Esophagus squamous epithelium (tissue), 5 donors: ENCODE measurements at places on chromosomes 3 and 15.

- no peak for DNase-seq
Measured at GRCh38 chr3:77195766-77196545, 156.1 kb downstream of the ROBO2 start.

DNA sequence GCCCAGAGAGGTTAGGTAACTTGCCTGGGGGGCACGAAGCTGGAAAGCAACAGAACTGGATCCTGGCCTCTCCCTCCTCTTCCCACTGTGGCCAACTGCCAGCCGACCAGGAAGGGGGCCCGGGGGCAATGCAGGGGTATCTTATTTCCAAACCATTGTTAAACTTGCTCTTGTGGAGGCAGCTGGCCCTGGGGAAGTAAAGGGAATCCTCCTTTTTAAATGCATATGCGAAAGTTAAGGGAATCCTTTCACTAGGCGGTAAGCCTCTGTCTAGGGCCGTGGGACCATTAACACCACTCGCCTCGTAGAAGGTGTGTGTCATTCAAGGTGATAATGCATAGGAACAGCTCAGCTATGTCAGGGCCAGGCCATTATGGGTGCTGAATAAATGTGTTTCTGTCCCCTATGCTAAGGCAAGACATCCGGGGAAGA is 68.6 kb downstream of the ST6GAL1 start:
- no peak for DNase-seq

- DNase-seq = no peak
Measured at GRCh38 chr3:113606539-113607218, 74.3 kb downstream of the SIDT1 start.

- no peak for DNase-seq
Measured at GRCh38 chr3:64832098-64832497, 144.3 kb upstream of the ADAMTS9 start.

DNA sequence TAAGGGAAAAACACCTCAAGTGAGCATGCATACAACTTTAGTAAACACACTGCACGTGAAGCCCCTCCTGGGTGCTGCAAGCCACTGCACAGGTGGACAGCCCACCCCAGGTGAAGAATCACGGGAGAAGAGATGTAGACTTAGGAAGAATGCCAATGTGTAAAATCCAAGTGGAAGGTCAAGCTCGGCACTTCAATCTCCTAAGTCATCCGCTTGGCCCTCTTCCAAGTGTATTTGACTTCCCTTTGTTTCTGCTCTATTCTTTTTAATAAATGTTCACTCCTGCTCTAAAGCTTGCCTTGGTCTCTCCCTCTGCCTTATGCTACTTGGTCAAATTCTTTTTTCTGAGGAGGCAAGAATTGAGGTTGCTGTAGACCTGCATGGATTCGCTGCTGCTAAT is 316.6 kb downstream of the EDEM1 start:
- no peak for DNase-seq

GRCh38 chr3:69683082-69683806 is 56.0 kb upstream of the MITF start:
- DNase-seq = no peak

DNA sequence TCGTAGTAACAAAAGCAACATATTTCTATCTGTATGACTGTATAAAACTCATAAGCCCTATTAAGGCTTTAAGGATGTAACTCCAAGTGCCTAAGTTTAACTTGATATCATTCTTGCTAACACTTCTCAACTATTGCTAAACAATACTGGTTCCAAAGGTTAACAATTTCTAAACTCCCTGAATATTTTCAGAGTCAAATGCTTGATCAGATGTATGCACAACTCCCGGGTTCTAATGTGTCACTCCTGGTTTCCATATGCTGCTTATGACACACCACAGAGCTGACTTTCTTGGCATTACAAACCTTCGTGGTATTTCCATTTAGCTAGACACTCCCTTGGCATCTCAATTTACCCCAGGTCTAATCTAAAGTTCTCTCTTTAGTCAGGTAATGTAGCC is 26.3 kb downstream of the DZIP1L start:
- no peak for DNase-seq

DNA sequence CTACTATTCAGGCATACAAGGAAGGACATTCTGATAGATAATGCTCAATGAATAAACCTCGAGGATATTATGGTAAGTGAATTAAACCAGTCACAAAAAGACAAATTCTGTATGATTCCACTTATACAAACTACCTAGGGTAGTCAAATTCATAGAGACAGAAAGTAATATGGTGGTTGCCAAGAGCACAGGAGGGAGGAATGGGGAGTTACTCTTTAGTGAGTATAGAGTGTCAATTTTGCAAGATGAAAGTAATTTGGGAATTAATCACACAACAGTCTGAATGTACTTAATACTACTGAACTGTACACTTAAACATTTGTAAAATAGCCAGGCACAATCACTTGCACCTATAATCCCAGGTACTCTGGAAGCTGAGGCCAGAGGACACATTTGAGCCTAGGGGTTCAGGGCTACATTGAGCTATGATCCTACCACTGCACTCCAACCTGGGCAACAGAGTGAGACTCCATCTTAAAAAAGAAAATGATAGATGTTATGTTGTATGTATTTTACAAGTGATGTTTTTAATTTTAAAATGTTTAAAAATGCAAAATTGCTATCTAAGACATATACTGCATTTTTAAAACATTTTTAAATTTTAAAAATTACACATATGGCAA is 91.0 kb downstream of the NPAP1 start:
- no peak for DNase-seq

GRCh38 chr3:79032686-79033318 is 735.0 kb downstream of the ROBO1 start:
- DNase-seq = no peak

- DNase-seq = no peak
Measured at GRCh38 chr3:158127250-158128219, 17.6 kb downstream of the RSRC1 start.

DNA sequence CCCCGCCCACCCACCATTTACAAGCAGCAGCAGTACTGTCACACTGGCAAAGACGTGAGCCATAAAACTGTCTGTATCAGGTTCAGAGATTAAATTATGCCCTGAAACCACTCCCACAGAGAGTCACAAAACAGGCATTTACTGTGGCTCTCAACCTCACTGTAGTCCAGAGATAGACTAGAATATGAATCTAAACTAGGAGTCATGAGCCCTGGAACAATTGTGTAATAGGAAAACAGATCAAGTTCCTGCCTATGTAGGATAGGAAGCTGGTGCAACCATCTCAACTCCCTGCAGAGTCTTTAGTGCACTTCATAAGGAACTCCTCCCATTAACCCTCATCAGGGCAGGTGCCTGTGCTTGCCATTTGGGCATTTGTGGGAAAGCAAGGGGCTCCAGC is 61.7 kb downstream of the FAM227B start:
- no peak for DNase-seq

DNA sequence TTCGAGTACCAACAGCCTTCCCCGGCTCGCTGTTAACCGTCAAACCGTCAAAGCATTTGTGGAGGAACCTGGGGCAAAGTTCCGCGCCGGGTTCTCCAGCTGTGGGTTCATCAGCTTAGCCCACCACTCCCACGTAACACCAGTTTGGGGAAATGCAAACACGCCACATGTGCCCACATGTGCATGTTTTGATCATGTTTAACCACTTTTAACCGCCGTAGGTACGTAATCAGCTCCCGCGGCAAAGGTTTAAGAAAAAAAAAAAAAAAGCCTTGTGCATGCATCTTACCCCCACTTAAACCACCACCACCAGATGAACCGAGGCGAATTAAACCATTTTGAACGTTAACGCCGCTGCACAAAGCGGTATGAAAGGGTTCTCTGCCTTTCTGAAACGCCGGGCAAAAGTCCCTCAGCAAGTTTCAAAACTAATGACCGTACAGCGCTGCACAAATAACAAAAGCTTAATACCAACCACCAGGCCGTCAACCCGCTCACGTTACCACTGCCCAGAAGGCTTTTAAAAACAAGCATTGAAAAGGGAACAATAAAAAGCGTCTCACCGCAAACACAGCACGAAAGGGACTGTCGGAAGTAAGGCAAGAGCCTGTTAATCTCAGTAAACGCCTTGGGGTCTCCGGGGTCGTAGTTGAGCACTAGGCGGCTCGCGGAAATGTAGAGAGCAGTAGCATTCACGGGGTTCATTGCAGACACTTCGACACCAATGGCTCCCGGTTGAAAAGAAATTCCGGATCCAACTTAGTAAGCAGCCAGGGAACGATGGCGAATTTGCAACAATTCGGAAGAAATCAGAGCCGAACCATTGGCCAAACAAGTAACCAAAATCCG is 1.5 kb downstream of the MSL2 start:
- no peak for DNase-seq

DNA sequence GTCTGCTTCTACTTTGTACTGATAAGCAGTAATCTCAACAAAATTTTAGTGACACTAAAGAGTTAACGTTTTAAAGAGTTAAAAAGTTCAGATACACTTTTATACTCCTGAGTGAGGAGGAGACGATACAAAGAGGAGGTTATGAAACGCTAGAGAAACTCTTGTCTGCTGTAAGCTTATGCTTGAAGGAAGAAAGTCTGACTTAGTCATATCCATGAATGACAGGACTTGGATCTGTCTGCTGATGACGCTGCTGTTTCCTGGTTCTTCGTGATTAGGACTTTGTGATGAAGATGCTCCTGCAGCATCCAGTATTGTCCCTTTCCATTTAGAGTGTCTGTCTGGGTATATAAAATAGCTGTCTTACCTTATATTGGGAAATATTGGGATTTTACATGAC is 15.8 kb downstream of the TCF12 start:
- DNase-seq = no peak

- DNase-seq = no peak
Measured at GRCh38 chr3:75781079-75781745, 4.1 kb downstream of the ZNF717 start.

DNA sequence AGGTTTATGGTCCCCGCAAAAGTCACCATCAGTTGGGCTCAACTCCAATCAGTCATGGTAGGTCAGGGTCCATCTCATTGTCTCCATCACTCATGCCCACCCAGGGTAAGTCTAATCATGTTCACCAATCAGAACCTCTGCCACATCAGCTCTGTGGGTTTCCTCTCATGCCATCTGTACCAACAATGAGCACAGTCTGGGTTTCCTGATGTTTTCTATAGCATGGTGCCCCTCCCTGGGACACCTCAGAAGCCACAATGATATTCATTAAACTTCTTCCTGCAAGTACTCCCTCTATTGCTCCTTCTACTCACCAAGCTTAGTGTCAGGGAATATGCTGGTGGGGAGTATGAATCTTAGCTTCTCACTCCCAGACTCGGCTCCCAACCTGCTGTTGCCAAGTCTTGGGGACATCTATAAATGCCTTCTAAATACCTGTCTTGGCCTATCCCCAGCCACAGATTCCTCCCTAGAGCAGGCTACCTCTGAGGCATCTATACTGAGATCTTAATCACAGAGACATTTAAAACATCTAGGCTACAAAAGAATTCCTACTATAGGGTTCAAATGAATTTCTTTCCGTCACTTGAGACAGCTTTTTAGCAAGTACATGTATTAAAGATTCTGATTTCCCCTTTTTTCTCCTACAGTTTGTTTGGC is 5.0 kb upstream of the CCR2 start:
- DNase-seq = no peak

GRCh38 chr3:51362476-51362875 is 22.6 kb upstream of the MANF start:
- no peak for DNase-seq

DNA sequence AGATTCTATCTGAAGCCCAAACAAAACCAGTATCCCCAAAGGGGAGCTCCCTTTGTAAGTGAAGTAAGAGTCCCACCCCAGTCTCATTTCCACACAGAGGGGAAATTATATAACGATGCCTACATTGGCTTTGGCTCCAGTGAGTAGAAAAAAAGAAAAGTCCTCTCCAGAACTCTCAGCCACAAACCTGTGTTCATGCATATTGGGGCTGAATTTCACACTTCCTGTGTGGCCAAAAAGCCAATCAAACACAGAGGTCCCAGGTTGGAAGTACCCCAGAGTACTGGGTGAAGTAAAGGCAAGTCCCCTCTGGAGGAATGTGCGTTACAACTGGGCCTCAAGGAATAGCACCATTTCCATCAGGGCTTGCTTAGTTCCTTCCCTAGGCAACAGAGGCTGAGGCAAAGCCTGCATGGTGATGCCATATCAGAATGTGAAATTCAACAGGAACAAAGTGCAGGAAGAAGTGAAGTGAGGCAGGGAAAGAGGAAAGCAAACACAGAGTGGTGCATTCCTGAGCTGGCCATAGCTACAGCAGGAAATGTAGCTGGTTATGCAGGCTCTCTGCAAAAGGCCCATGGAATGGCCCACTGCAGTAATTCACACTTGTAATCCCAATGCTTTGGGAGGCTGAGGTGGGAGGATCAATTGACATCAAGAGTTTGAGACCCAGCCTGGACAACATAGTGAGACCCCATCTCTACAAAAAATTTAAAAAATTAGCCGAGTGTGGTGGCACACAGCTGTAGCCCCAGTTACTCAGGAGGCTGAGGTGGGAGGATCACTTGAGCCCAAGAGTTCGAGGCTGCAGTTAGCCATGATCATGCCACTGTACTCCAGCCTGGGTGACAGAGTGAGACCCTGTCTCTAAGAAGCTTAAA is 16.6 kb upstream of the CX3CR1 start:
- no peak for DNase-seq

- no peak for DNase-seq
Measured at GRCh38 chr15:99481951-99482230, 83.9 kb upstream of the MEF2A start.

- DNase-seq = no peak
Measured at GRCh38 chr15:65926899-65927298, 57.6 kb downstream of the RAB11A start.

DNA sequence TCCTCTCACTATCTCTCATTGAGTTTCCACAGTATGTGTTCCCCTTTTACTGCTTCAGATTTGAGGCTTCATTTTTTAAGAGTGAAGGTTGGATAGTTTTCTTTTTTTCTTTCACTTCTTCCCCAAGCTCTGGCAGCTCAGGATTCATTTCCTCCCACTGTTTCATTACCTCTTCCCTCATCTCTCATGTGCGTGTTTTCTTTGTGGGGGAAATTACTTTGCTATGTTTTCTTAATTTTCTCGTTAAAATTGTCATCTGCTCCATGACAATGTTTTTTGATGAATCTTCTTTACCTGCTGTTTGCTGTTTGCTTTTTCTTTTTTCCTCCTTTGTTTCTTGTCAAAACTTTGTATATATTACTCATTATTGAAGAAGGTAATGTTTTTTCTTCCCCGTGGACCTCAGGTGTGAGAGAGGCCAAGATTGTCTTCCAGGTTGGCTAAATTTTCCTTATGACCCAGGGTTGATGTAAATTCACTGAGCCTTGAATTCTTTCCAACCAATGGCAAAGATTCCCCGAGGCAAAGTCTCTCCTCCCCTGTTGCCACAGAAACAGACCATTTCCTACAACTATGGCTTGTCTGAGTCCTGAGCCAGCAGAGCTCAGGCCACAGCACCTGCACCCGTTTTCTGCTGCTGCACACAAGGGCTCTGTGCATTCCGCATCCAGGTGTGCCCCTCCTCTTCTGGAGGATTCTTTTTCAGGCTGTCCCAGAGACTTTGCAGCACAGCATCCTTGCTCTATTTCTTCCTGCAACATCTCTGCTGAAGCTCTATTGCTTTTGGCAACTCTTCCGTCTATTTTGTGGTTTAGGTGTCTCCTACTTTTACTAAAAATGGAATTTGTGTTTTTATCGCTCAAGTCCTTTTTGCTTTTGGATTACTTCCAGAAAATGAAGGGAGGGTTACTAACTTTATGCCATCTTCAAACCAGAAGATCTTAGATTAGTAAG is 66.1 kb downstream of the NOX5 start:
- no peak for DNase-seq
